ENCODE measurements at places on chromosomes 13 and 19.

GRCh38 chr19:29650772-29651387 lies 14.4 kb upstream of the PLEKHF1 start:
- no peak for DNase-seq

DNA sequence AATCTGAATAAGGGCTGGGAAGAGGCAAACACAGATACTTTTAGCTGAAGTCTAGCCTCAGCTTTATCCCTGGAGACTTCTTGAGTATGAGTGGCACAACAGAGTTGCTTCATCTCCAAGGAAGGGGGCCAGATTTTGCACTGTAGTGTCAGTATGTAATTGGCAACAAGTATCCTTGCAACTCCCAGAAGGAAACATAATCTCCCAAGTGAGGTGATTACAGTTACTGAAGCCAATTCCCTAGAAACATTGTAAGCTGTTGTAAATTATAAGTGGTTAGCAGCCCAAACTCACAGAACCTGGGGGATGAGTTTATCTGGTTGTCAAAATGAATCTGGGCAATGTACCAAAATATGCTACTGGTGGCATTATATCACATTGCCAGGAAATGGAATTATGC lies 2065.7 kb upstream of the PCDH20 start:
- no peak for DNase-seq

GRCh38 chr19:17194608-17195007 lies 20.5 kb upstream of the USE1 start:
- no peak for DNase-seq

- DNase-seq = no peak
Observed at GRCh38 chr19:47542030-47542475, 27.2 kb upstream of the NAPA start.

DNA sequence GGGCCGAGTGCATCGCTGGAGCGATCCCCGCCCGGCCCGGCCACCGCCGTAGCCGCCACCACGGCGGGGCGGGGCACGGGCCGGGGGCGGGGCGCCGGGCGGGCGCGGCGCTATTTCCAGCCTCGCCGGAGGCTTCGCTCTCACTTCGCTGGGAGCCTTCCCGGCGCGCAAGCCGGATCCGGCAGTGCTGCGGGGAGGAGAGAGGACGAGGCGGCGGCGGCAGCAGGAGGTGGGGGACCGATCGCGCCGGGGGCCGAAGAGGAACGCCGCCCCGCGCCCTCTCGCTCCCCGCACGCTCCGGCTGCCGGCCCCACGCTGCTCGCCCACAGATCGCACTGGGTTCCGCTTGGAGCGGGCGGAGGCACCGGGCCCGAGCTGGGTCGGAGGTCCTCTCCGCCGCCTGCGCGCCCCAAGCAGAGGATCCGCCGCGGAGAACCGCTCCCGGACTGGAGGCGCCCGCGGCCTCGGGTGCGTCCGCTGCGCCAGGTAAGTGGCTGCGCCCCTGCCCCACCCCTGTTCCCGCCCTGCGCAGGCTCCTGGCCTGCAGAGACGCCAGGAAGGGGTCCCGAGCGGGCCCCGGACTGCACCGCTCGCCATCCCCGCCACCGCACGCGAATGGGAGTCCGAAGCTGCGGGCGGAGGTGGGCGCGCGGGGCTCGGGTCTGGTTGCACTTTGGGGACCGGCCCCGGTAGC lies at the start of gene CHST8:
Gene CHST8, plus strand, starts transcription at position 143 of the 694 bp plus-strand sequence. CDS start 67,309 bp downstream, outside the sequence.
- DNase-seq = no peak

DNA sequence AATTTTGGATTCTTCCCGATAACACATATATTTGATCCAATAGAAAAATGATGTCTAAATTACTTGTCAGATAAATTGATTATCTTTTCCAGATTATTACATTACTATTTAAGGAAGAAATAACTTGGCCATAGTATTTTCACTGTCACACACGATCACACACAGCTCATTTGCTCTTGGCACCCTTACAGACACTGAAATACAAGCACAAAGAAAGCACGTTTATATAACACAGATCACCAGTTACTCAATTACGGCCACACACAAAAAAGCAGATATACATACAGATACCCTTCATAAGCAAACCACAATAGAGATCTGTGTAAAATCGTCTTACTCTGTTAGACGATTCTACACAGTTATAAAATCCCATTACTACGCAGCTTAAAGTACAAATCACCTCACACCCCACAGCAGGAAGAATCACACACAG lies 716 bp upstream of the ZNF420 start:
- no peak for DNase-seq

DNA sequence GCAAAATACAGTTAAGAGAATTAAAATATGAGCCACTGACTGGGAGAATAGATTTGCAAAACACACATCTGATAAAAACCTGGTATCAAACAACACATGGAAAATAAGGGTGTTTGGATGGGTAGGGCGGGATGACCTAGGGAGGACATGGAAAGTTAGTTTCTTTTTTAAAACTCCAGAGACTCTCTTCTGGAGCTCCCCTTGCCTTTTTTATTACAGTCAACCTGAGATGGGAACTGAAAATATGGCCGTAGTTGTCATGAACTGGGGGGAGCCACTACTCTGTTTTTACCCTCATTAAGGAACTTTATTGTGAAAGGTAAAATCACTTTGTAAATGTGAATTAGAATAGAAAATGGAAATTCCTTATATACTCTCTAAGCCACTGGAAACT lies 113.0 kb downstream of the ATP11A start:
- DNase-seq = no peak

Data from NCI-H2107 (cell line).